ENCODE measurements at places on chromosomes 2 and 18. TPM values are rescaled to one million over a fixed set of nuclear protein-coding genes. Genes with fewer than 3 reads are reported as not detected.
A peak's percentile ranks its signal among the peaks of the same experiment; 100 is the strongest.

- H3K36me3 ChIP-seq = no peaks in the 10 kb centered on the region
- no peak overlapping the region for H3K4me3 ChIP-seq
- no peak for DNase-seq
- H3K27me3 ChIP-seq = no peaks in the 10 kb centered on the region
Measured at GRCh38 chr2:4882421-4882820, 809.8 kb upstream of the SOX11 start.

GRCh38 chr2:204550751-204551511 is 5.7 kb downstream of the PARD3B start:
- no peaks in the 10 kb centered on the region for H3K36me3 ChIP-seq
- H3K27me3 ChIP-seq = no peaks in the 10 kb centered on the region
- no peak overlapping the region for H3K4me3 ChIP-seq
- H3K27ac ChIP-seq = peak overlapping the region; percentile 99
- DNase-seq = peak; percentile 96

Gene FEV
- total RNA-seq = not detected

GRCh38 chr2:11458753-11459152 is 7.2 kb downstream of the E2F6 start:
- H3K36me3 ChIP-seq = peaks cover 8% of the 10 kb centered on the region
- H3K27me3 ChIP-seq = no peaks in the 10 kb centered on the region
- peaks cover 2% of the 10 kb centered on the region for H3K4me1 ChIP-seq
- H3K4me3 ChIP-seq = no peak overlapping the region

DNA sequence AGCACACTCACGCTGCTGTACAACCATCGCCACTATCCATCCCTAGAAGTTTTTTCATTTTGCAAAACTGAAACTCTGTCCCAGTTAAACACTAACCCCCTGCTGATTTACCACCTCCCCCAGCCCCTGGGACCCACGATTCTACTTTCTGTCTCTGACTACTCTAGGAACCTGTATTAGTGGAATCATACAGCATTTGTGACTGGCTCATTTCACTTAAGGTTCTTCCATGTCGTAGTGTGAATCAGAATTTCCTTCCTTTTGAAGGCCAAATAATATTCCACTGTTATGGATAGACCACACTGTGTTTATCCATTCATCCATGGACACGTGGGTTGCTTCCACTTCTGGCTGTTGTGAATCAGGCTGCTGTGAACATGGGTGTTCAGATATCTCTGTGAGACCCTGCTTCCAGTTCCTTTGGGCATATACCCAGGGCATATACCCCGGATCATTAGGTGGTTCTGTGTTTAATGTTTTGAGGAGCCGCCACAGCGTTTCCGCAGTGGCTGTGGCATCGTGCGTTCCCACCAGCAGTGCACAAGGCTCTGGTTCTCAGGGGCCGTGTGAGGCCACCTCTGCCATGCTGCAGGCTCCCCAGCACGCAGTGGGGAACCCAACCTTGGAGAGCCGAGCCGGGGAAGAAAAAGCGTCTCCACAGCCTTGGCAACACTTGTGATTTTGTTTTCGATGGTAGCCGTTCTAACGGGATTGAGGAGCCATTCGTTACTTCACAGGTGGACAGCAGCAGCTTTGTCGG is 10.1 kb downstream of the RAMP1 start:
- no peaks in the 10 kb centered on the region for H3K36me3 ChIP-seq
- H3K4me1 ChIP-seq = peaks cover 34% of the 10 kb centered on the region
- no peak overlapping the region for H3K27ac ChIP-seq
- DNase-seq = no peak

DNA sequence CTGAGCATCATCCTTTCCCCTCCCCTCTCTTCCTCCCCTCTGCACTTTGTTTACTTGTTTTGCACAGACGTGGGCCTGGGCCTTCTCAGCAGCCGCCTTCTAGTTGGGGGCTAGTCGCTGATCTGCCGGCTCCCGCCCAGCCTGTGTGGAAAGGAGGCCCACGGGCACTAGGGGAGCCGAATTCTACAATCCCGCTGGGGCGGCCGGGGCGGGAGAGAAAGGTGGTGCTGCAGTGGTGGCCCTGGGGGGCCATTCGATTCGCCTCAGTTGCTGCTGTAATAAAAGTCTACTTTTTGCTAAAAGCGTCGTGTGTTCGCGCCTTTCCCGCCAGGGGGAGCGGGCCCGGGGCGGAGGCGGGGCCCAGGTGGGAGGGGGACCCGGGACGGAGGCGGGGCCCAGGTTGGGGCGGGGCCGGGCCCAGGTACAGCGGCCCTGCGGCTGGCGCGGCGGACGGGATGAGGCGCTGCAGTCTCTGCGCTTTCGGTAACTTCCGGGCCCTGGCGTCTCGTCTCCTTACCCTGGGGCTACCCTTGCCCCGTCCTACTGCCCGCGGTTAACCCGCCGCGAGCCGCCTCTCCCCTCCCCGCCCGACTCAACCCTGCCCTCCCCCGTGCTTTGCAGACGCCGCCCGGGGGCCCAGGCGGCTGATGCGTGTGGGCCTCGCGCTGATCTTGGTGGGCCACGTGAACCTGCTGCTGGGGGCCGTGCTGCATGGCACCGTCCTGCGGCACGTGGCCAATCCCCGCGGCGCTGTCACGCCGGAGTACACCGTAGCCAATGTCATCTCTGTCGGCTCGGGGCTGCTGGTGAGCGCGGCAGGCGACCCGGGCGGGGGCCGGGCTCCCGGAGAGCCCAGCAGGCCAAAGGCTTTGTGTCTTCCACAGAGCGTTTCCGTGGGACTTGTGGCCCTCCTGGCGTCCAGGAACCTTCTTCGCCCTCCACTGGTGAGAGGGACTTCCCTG is at the start of gene KRTCAP3:
Gene KRTCAP3 (plus strand): TSS at position 424 of the 962 bp plus-strand sequence. CDS start 32 bp downstream, at position 456.
- H3K4me1 ChIP-seq = no peaks in the 10 kb centered on the region
- no peak within 1 kb of the TSS for H3K27ac ChIP-seq
- H3K27me3 ChIP-seq = no peaks in the 10 kb centered on the region
- H3K4me3 ChIP-seq = no peak within 1 kb of the TSS
- no peak for DNase-seq
- peaks cover 39% of the 10 kb centered on the region for H3K36me3 ChIP-seq

DNA sequence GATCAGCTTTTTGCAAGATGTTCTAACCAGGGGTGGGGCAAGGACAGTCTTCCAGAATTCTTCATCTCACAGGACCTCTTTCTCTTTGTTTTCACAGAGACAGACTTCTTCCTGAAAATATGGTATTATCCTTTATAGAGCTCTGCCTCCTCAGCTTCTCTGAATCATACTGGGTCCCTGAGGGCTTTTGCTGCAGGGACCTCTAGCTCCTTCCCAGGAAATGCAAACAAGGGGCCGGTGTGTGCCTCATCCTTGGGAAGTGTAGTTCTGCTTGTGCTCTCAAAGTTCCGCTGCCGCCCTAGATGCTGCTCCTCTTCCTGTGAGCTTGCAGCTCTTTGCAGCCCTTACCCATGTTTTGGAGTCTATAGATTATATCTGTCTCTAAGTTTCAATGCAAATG is 99.5 kb upstream of the NPAS2 start:
- H3K4me3 ChIP-seq = no peak overlapping the region
- no peaks in the 10 kb centered on the region for H3K36me3 ChIP-seq
- H3K4me1 ChIP-seq = no peaks in the 10 kb centered on the region
- DNase-seq = no peak
- H3K27me3 ChIP-seq = peaks cover 45% of the 10 kb centered on the region
- no peak overlapping the region for H3K27ac ChIP-seq

DNA sequence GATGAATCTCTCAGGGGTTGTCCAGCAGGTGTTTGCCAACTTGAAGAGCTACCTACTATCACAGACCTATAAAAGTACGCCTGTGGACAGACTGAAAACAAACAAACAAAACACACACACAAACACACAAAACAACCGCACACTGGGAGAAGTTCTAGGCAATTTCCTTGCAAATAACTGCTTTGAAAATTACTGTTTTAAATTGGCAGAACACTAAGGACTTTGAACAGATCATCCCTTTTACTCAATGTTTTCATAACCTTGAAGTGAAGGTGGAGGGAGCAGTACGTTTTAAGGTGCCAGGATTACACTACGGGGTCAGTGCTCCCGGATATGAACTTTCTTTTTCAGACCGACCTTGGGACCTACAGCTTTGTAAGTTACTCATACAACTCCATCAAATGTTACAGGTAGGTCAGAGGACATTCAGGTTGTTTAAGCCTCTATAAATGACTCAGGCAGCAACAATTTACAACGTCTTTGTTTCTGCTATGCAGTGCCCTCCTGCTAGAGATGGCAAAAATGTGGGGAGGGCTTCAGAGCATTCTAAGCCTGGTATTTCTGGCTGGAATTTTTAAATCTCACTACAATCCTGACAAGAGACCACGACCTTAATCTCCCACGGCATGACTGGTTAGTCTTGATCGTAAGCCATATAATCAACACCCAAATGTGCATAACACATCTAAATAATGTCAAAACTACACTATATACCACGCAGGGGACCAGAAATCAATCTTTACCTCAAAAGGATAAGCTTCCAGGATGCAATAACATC is 1.4 kb upstream of the SLC20A1 start:
- peaks cover 20% of the 10 kb centered on the region for H3K4me1 ChIP-seq
- no peaks in the 10 kb centered on the region for H3K27me3 ChIP-seq

DNA sequence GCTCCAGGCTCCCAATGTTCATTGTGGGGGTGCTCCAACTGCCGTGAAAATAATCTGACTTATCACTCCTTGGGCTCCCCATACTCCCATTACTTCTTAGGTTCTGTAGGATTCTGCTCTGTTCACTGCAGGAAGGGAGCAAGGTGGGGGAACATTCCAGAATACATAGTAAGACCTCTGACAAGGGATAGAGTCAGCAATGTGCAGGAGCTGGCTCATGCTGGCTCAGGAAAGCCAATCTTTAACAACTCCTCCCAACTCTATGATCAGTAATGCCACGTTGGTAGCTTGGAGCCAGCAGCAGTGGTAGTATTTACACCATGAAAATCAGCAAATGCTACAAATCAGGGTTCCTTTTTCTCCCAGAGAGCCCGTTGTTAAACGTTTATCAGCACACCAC is 44.4 kb downstream of the FECH start:
- H3K4me3 ChIP-seq = no peak overlapping the region
- no peaks in the 10 kb centered on the region for H3K36me3 ChIP-seq
- peaks cover 2% of the 10 kb centered on the region for H3K4me1 ChIP-seq
- peak; percentile 86 for DNase-seq

Gene CCDC74B
- total RNA-seq = 3.9 TPM

DNA sequence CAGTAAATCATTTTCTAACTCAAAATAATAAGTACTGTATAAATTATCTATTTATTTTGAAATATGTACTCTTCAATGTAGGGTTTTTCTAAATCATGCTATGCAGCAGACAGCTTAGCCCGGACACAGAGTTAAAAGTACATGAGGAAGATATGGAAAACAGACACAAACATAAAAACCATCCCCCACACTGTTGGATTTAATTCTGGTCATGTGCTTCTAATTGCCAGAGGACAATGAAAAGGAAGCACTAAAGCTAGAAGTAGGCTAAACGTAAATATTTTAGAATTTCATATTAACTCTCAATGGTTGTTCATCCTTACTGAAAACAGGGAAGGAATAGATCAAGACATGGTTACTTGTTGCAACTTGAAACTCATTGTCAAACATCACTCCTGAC is 420.7 kb downstream of the ERBB4 start:
- H3K36me3 ChIP-seq = no peaks in the 10 kb centered on the region
- H3K27me3 ChIP-seq = no peaks in the 10 kb centered on the region
- no peak overlapping the region for H3K27ac ChIP-seq
- no peak overlapping the region for H3K4me3 ChIP-seq

Gene CACNB4
- 0.36 TPM for total RNA-seq

Gene RMDN2
- 2.3 TPM for total RNA-seq

Gene ATP6V1C2
- total RNA-seq = not detected

Gene CSRNP3
- total RNA-seq = 0.72 TPM

GRCh38 chr2:5121121-5121520 is 571.1 kb upstream of the SOX11 start:
- DNase-seq = no peak
- no peaks in the 10 kb centered on the region for H3K4me1 ChIP-seq
- H3K27me3 ChIP-seq = no peaks in the 10 kb centered on the region
- no peak overlapping the region for H3K4me3 ChIP-seq
- H3K27ac ChIP-seq = no peak overlapping the region
